GM12892 (cell line): ENCODE measurements at places on chromosomes 4 and X.

DNA sequence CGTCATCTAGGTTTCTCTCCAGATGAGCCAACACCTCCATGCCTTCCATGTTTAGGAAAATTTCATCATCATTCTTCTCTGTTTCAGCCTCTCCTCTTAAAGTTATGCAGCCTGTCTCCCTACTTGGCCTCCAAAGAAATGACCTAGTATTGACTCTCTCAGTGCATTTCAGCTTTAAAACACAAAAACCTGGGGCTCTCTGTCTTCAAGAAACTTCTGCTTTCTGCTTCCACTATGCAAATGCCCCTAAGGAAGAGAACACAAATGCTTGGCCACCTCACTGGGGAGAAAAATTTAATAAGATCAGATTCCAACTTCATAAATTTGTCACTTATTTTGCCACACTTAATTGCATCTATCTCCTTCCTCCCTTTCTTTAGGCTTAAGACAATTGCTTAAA, 93.3 kb downstream of the GPRIN3 start:
- no peak for DNase-seq

- DNase-seq, result no peak
Measured at GRCh38 chrX:23981222-23981621, 45.8 kb downstream of the KLHL15 start.

- DNase-seq, result no peak
Measured at GRCh38 chrX:47091149-47091775, 13.0 kb downstream of the RGN start.

DNA sequence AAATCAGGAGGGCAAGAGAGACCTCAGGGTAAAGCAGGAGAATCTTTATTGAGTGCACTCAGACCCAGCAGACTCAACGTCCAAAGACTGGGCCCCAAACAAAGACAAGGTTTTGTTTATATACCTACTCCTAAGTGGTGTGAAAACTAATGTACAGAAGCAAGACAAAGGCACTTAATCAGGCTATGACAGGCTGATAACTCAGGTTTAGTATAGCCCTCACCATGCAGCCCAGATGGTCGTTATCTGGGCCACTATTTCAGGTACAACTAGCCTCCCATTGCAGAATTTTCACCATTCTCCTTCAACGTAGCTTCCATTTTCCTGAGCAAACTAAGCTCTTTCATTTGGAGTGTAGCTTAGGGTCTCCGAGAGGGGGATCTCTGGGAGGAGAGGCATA, 36.9 kb downstream of the SULT1E1 start:
- no peak for DNase-seq
